ENCODE measurements at places on chromosomes 6 and 20.

GRCh38 chr6:135535989-135536414 is 38.5 kb upstream of the AHI1 start:
- peak; percentile 19 for DNase-seq

DNA sequence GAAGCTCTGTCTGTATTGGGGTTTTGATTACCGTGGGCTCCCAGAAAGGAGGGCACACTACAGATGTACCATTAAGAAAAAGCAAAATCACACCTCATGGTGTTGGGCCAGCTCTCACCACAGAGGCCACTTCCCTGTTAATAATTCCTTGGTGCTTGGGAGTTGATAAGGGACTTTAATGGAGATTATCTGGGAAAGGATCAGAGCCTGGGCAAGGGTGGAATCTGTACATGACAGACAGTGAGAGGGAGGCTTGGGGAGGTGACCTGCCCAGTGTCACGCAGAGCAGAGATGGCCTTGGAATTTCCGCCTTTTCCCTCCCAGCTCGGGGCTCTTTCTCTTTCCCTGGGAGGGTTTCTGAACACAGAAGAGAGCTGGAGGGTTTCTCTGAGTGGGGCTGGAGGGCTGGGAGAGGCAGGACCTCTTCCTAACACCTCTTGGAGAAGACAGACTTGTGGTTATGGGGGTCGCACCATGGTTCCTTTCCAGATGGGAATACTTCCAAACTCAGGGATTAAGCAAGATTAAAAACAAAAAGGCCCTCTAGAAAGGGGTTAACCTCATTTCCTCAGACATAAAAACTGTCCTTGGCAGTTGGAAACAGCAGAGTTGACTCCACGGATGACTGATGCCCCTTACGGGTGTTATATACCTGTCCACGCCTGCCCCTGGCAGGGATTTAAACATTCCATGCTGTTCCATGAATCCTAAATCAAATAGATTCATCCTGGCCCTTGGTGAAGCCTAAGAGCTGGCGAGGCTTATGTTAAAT is 16.8 kb upstream of the KCNK16 start:
- DNase-seq: no peak

DNA sequence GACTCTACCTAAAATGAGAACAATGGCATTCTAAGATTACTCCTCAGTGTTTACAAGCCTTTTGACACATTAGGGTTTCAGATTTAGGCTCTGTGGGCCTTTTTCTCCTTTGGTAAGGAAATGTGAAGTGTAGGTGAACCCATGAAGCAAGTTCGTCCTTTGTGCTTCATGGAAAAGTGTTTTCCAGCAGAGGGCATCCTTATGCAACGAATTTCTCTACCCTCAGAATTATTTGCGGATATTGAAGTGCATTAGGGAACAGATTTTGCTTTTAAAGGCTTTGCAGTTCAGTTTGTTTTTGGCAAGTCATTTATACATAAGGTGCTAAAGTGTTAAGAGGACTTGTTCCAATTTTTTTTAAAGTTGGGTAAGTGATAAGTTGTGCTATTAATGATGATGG is 55.7 kb upstream of the FERMT1 start:
- no peak for DNase-seq

DNA sequence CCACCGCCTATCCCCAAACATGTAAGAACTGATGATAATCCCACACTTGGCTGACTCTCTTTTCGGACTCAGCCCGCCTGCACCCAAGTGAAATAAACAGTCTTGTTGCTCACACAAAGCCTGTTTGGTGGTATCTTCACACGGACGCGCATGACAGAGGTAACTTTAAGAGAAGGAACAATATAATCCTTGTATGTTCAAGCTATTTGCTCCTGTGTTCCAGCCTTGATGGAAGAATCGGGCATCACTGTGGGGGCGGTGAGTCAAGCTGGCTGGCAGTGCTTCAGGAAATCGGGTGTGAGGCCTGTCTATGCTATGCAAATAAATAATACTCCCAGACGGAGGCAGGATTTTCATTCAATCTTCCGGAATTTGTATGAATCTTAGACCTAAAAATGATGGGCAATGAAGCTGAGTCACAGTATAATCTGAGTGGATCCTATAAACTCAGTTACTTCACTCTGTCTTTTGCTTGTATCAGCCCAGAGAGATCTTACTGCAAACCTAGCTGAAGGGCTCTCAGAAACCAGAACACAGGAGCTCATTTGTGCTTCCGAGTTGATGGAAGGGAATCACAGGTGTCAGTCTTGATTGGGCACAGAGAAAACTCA is 45.2 kb upstream of the NT5E start:
- DNase-seq: no peak

DNA sequence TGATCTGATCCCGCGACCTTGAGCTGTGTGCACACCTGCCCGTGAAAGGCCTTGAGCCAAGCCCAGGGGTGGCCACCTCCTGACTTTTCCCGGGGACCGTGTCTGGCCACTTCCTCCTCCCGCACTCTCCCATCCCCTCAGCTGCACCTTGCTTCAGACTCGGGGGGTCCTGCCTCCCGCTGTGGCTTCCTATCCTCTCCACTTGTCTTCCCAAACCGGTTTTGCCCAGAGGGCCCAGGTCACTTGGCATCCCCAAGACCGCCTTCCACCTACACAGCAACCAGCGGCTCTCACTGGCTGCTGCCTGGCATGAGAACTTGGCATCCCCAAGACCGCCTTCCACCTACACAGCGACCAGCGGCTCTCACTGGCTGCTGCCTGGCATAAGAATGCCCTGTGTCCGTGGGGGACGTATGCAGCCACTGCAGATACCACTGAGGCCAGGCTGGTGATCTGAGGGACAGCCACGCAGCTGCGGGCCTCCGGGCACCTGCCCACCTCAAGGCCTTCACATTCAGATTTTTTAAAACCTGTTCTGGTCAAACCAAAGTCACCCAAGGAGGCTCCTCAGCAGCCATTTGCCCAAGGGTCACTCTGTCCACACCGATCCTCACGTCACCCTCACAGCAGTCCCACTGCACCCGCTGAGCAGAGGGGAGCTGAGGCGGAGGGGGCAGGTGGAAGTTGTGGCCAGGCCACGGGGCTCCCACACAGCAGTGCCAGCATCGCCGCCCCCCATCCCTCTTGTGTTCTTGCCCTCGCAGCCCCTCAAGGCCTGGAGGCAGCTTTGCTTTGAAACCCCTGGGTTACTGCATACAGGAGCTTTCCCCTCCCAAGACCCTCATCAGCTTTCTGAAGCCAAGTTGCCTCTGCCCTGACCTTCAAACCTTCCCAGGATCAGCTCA is 245.5 kb downstream of the TAF4 start:
- no peak for DNase-seq

DNA sequence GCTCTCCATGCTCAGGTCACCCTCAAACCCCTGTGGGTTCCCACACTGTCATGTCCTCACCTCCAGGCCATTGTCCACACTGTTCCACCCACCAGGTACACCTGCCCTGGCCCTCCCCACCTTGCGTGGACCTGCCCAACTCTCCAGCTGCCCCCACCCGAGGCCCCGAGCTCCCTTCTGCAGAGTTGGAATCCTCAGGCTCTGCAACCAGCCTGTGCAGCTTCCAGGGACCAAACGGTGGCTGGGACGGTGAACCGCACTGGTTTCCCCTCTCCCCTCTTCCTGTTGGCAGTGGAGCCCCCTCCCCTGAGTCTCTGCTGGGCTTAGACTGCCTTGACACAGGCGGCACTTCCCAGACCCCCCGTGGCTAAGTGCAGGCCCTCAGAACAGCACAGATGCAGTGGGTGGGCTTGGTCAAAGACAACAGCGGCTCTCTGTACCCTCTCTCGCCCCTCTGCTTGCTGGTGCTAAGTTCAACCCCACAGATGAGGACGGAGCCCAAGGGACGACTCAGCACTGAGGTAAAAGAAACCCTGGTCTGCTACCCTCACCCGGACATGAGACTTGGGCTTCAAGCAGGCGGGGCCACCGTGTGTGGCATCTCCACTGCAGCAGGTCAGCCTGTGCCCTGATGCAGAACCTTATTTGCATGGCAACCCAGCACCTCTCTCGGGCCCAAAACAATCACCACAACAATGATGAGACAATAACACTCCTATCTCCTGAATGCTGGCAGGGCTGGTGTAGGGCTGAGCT is 11.0 kb downstream of the ZBP1 start:
- DNase-seq: no peak

DNA sequence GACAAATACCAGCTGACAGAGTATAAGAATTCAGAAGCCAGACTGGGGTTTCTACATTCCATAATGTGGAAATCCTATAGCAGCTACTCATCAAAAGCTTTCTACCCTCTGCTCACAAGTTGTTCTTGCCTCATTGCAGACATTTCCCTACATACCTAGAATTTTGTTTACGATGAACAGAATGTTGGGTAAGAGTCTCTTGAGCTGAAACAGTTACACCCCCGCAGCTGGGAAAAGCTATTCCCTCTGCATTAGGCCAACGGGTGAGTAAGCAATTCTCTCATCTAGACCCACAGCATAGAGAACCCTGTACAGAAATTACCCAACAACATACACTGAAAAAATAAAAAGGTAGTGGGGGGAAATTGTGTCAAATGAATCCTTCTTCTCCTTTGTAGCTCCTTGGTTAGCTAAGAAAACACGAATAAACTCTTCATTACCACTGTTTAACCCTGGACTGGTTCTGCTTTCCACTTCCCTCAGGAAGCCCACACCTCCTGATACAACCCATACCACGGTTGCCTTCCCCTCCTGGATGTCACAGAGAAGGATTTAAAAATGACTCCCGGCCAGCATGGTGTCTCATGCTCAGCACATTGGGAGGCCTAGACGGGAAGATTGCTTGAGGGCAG is 215.0 kb upstream of the SHLD1 start:
- DNase-seq: no peak

GRCh38 chr6:119083007-119083406 is 4.5 kb upstream of the FAM184A start:
- DNase-seq: no peak

DNA sequence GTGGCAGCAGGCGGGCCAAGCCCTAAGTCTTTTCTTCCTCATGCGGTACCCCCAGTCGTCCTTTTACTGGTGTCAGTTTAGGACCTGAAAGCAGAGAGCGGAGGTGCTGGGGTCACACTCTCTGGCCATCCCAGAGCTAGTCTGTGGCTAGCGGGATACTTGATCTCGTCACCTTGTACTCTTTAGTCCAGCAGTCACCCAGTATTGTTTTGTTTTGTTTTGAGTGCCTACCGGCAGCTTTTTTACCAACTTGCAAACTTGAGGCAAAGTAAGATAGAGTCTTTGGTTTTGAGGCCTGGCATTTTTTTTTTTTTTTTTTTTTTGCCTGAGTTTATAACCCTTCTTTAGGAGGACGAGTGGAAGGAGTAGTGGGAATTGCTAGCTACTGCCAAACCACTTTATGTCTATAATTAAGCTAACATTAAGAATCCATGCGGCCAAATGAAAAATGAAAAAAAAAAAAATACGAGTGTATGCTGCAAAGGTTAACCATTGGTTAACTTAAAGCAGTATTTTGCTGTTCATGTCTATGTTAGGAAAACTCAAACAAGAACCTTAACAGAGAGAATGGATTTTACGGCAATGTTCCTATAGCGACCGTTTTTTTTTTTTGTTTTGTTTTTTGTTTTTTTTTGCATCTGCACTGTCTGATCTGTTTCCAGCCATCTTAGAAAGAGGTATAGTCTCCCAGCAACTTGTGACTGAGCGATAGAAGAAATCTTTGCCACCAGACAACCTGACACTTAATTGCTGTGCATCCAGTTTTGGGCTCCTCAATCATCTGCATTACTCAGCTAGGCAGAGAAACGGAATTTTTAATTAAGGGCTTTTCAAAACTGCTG is 56.9 kb downstream of the FAM217A start:
- peak; percentile 4 for DNase-seq

- no peak for DNase-seq
Observed at GRCh38 chr20:7703551-7703961, 236.7 kb downstream of the HAO1 start.

DNA sequence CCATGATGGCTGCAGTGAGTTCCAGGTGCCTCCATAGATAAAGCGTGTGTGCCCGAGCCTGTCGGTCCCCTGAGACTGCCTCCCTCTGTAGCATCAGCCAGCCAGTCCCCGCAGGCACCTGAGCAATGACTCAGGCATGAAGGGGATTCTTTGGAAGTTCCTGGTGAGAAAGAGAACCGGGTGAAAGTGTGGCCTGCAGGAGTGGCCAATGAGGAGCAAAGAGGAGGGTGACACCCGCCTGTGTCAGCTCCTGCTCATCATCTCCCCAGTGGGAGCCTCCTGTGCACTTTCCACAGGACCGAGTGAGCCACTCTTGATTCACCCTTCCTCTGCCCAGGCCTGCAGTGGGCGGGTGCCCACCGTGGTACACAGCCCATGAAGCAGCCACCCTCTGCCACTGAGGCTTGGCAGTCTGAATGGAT is 71.2 kb upstream of the PTPN1 start:
- DNase-seq: peak; percentile 58

GRCh38 chr6:16157492-16157891 is 28.6 kb downstream of the MYLIP start:
- DNase-seq: no peak

- DNase-seq: no peak
Observed at GRCh38 chr6:39215640-39216158, 13.6 kb downstream of the KCNK5 start.

DNA sequence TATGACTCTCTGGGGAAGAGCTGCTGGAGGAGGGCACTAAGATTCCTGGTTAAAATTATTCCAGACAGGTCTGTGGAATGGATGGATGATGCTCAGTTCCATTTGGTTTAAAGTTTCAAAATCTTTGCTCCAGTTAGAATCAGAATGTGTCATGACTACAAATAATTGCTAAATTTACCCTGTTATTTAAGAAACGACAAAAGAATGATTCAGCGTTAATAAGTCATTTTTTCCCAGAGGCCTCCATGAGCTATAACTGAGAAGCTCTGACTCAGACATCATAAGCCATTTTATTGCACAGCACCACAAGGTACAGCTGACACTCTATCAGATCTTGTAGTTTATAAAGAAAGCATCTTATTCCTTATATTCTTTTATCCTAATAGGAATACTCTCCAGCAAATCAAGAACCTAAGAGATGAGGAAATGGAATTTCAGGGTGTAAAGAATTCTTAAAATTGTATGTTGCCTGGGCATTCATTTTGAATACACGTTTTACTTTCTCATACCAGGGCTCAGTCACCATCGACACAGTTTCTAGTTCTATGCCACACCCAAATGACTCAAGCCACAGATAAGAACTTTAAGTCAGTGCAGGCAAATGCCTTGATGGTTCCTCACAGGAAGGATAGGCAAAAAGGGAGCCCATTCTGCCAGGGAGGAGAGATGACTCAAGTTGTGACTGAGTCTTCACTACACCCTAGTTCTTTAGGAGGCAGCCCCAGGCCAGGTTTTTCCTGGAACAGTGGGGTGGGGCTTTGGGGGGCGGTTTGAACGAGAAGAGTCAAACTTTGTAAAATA is 636.0 kb downstream of the MMUT start:
- no peak for DNase-seq

DNA sequence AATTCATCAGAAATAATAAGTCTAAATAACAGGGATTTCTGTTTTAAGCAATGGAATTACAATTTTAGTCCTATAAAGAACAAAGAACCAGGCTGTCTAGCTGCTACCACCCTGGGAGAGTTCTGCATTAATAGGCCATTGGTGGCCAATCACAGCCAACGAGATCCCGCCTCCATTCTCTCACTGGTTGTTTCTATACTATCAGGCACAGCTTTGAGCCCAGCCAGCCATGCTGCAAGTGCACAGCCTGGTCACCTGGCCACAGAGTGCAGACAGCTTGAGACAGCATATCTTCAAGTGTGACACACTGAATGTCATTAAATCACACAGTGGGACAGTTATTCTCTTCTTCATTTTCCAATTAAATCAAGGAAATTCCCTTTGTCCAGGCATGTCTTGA is 16.1 kb upstream of the RAB22A start:
- no peak for DNase-seq
